ENCODE measurements at places on chromosomes 5 and 9. TPM values are rescaled to one million over a fixed set of nuclear protein-coding genes. Genes with fewer than 3 reads are reported as not detected.

Gene FAM221B
- not detected for polyA plus RNA-seq

Gene PAEP
- not detected for polyA plus RNA-seq

DNA sequence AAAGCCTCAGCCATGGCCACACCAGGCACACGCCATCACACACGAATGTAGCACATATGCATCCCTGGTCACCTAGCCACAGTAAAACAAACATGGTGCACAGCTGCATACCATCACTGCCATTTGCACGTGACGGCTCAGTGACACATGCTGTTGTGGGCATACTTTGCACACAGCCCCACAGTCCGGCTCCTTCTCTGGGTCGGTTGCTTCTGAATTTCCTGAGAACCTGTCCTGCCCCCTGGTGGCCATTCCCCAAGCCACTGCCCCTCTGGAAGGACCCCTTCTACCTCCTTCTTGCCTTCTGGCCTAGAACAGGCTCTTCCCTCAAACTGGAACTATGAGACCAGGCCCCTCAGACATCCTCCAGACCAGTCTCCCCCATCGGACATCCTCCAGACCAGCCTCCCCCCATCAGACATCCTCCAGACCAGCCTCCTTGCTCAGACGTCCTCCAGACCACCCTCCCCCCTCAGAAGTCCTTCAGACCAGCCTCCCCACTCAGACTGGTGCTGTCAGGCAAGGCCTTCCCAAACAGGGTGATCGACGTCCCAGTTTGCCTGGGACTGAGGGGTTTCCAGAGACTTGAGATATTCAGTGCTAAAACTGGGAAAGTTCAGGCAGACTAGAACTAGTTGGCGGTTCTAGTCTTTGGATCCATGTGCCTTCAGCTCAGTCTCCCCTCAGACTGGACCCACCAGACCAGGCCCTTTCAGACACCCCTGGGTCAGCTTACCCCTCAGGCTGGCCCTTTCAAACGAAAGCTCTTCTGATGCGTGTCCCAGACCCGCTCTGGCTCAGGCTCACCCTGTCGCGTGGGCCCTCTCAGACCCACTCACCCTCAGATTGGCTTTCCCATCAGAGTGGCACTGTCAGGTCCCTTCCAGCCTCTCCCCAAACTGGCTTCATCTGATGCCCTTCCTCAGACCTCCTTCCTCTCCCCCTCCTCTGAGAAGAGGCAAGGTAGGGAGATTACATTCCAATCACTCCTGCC, 24.3 kb upstream of the ENHO start:
- DNase-seq: peak; percentile 10

GRCh38 chr9:132800038-132800648, 77.9 kb downstream of the AK8 start:
- peak; percentile 39 for DNase-seq

- no peak for DNase-seq
Measured at GRCh38 chr9:82332774-82333152, 344.2 kb downstream of the SPATA31D1 start.

Gene STKLD1
- 0.95 TPM for polyA plus RNA-seq

DNA sequence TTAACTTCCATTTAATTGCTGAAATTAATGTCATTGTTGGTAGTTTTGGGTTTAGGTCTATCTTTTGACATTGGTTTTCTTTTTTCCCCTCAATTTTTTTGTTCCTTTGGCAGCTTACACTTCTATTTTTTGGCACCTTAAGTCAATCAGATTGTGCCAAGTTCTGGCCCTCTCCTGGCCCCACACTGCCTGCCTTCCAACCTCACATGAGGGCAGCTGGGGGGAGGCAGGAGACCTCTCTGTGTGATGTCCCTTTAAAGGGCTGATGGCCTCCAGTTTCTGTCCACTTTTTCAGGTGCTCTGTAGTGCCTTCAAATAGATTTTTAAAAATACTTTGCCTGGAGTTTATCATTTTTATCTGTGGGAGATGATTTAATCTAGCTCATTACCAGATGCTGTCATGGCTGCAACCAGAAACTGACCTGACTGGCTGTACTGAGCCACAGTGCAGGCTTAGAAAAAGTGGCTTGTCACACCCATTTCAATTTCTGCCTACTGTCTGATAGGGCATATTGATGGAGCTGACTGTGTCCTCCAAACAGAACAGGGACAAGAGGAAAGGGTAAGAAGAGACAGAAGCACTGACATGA, 196.6 kb downstream of the FANCC start:
- DNase-seq: no peak

Gene ERCC8
- polyA plus RNA-seq: 23.9 TPM

DNA sequence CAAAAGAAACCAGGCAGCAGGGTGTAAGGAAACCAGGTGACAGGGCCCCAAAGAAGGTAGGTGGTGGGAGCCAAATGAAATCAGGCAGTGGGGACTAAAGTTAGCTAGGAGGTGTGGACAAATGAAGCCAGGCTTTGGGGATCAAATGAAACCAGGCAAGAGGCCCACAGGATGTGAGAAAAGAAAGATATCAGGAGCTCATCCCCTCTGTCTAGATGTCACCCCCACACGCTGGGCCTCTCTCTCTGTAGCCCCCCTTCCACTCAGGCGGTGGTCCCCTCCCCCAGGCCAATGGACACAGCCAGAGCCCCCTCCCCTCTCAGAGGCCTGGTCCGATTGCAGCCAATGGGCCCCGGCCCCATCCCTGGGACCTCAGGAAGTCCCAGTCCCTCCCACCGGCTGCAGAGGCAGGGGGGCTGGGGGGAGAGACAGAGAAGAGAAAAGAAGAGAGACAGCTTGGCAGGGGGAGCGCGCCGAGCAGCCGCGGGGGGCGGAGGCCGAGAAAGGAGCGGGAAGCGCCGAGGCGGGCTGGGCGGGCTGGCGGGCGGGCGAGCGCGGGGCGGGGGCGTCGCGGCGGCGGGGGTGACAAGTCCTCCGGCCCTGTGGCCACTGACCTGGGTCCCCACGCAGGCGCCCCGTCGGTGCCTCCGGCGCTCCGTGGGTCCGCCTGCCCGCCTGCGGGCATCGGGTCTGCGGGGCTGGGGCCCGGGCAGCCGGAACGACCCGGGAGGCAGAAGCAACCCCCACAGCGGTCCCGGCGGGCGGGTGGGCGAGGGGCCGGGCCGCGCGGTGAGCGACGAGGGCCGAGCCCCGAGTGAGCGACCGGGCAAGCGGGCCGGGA, 11.9 kb downstream of the CNTFR start:
- DNase-seq: no peak

DNA sequence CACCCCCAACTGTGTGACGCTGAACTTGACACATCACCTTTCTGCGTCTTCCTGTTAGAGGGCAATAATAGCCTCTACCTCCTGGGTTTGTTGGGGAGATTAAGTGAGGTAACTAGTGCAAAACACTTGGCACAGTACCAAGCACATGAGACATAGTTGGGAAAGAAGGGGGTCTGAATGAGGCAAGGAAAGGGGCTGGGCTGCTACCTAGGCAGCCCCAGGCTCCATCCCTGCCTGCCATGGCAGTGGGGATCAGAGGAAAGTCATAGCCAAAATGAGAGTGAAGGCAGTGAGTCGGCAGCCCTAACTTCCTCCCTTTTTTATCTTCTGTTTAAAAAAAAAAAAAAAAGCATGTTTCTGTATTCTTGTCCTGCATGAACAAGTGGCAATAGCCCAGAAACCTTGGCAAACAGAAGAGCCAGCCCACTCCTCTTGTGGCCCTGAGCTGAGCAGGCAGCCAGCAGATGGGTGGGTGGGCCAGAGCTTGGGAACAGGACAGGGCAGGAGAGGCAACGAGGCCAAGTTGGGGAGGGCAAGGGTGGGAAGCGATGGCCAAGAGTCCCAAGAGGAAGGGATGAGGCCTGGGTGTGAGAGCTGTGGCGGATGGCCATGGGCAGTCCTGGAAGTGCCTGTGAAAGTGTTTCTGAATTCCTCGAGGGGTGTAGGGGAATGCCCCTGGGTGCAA, 11.4 kb downstream of the CAMK2A start:
- DNase-seq: no peak

GRCh38 chr9:28031521-28032267, 458.4 kb upstream of the C9orf72 start:
- DNase-seq: no peak

GRCh38 chr9:136588663-136589464, 43.0 kb upstream of the NOTCH1 start:
- no peak for DNase-seq

- no peak for DNase-seq
Measured at GRCh38 chr5:145830594-145830993, 4.5 kb downstream of the PRELID2 start.

DNA sequence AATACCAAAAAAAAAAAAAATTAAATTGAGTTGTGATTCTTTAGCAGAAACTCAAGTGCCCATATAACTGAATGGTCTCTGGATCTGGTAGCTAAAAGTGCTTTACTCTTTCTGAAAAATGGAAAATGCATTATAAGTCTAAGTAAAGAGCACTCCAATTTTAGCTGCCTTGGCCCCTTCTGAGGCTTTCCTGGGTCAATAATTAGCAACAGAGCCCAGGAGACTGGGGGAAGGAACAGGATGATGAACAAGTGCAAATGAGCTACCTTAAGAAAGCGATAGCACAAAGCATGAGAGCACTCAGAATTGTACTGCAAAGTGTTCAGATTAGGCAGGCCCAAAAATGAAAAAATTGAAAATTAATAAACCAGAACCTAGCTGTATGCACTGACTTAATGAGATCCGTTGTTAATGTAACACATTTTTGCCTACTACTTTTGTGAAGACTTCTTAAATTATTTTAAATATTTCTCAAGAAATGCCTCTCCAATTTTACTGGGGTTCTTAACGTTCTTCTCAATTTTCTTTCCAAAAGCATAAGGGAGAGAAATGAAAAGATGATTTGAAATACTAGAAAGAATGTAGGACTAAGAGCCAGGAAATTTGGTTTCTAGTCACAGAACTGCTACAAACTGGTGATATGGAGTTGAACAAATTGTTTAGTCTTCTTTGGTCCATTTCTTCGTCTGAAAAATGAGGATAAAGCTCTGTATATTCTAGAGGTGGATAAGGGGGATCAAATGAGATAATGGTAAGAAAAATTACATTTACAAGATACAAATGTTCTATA, 566.1 kb downstream of the PDE4D start:
- DNase-seq: no peak

Gene C5orf58
- not detected for polyA plus RNA-seq

DNA sequence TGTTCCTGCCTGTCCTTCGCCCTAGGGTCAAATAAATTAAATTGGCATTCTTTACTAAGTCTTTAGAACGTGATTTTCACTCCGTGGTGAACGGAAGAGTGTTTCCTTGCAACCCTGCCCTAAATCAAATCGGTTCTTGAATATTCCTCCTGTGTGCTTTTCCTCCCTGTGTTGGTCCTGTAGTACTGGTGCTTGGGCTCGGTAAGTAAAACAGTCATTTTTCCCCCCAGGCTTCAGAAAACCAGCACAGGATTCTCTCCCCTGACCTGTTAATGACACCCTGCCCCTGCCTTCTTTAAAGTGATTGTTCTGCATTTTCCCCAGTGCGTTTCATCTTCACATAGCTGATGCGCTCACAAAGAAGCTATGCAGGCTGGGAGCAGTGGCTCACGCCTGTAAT, 96.0 kb downstream of the AK8 start:
- no peak for DNase-seq

Gene SLC4A9
- not detected for polyA plus RNA-seq

DNA sequence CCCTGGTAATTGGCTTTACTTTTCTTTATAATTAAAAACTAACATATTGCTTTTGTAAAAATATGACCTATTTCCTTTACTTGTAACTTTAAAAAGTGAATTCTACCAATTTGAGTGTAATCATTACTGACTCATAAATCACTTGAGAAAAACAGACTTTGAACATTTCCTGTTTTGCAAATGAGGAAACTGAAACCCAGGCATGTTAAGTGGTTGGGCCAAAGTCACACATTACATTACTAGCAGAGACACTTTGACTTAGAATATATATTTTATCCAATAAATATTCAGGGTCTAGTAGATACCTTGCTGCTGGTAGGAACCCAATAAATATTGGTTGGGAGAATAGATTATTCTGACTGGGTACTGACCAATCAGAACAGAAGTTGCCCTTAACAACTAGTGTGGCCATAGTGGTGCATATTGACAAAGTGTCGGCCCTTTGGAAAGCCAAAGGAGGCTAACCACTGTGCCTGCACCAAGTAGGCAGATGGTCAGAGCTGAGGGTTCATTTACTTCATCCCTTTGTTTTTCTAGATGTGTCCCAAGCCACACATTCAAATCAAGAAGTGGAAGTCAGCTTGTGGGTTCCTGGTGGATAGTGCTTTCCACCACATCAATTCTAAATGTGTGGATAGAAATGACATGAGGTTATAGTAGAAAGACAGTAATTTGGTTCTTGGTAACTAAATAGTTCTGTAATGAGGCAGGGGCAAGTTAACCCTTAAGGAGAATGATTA, 365.1 kb upstream of the RIOK2 start:
- DNase-seq: no peak

GRCh38 chr5:40615586-40616170, 64.0 kb upstream of the PTGER4 start:
- no peak for DNase-seq

Gene NMRK1
- 10.2 TPM for polyA plus RNA-seq

GRCh38 chr9:114003758-114004157, 74.3 kb downstream of the AMBP start:
- DNase-seq: no peak

- no peak for DNase-seq
Measured at GRCh38 chr5:151708126-151708525, 21.4 kb upstream of the SPARC start.

DNA sequence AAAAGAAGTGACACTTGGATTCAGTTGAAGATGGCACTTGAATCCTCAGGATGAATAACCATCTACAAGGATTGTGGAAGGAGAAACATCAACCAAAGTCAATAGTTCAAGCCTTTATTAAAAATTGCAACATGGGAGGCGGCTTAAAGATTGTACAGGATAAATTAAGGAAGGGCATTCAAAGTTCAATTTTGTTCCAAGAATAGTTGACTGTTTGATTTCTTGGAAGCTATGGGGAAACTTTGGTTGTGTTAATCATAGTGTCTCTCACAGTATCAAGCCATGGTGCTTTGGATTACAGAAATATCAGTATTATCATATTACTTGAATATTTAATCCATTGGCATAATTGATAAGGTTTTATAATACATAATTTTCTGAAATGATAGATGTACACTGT, 1844.3 kb downstream of the MAT2B start:
- DNase-seq: no peak

GRCh38 chr9:97842960-97843359, 10.1 kb upstream of the FOXE1 start:
- no peak for DNase-seq
